ENCODE measurements at places on chromosomes 2 and 18.
A peak's percentile ranks its signal among the peaks of the same experiment; 100 is the strongest.

GRCh38 chr2:231926761-231927565, 767 bp upstream of the NPPC start:
- no peak for DNase-seq

GRCh38 chr2:42568401-42569115, at the start of gene MTA3:
Gene MTA3, plus strand, starts transcription at chr2:42568632. Its CDS starts 114 bp downstream, at chr2:42568746.
- peak; percentile 36 for DNase-seq

DNA sequence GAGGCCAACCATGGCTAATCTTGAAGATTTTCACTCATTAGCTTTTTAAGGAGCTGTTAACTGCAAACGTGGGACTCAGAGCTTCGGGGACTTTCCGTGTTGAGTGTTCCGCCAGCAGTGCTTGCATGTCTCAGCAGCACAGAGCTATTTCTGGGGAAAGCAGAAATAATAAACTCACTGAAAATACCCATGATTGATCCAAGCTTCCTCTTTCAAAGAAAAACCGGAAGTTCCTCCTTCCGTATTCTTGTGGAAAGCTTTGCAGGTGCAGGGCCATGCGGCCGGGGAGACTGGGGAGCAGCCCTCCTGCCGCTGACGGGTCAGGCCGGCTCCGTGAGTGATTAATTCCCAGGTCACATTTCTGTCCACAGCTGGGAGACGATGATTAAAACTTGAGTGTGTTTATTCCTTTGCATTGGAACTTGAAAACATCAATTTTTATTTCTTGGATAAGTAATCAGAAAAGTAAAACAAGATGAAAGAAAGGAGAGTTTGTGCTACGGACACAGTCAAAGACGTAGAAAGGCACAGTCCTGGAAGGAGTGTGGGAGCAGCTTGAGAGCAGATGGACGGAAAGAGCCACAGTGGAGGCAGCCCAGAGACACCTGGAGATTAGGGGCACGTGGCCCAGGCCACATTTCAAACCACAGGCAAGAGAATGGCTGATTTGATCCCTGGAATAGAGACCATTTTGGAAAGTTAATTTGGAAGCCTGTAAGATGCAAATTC, 54.2 kb upstream of the CTDP1 start:
- DNase-seq, result no peak

DNA sequence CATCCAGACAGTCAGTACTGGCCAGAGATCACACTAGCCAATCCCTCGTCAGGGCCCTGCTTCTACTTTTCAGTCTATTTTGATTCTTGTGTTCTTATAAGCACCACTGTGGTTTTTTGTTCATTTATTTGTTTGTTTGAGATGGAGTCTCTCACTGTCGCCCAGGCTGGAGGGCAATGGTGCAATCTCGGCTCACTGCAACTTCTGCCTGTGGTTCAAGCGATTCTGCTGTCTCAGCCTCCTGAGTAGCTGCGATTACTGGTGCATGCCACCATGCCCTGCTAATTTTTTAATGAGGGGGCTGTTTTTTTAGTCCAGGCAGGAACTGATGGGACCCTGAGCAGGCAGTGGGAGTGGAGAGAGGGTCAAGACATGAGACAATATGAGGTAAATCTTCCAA, 64.9 kb upstream of the KIF5C start:
- no peak for DNase-seq

- no peak for DNase-seq
Measured at GRCh38 chr2:164843346-164843911, 1.8 kb upstream of the COBLL1 start.

DNA sequence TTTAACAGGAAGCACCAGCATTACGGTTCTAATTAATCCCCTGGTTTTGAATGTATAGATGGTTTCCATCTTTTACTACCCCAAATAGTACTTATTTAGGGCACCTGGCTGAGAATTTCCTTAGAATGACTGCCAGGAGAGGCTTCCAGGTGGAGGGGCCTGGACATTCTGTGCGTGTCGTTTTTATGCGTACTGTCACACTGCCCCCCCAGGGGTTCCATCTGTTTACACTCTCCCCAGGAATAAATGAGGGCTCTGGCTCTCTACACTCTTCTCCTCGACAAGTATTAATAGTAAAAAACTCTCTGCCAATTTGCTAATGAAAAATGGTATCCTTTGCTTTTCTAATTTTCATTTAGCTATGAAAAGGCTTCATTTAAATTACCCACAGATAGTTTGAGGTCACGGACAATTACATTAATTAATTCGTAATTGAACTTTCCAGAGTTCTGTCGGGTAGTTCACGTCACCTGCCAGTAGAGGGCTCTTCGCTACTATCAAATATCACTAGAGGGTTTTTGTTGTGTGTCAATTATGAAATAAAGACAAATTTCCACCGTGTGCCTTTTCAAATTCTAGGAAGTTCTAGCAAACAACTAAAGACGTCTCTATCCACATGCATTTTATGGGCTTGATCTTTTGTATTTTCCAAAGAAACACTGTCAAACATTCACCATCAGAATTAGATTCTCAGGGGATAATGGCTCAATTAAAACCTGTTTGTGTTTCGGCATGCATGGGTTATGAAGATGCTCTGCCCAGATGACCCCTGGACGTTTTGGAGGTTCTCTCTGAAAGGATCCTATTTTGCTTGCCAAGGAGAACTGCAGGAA, 88.8 kb upstream of the ASB18 start:
- no peak for DNase-seq

DNA sequence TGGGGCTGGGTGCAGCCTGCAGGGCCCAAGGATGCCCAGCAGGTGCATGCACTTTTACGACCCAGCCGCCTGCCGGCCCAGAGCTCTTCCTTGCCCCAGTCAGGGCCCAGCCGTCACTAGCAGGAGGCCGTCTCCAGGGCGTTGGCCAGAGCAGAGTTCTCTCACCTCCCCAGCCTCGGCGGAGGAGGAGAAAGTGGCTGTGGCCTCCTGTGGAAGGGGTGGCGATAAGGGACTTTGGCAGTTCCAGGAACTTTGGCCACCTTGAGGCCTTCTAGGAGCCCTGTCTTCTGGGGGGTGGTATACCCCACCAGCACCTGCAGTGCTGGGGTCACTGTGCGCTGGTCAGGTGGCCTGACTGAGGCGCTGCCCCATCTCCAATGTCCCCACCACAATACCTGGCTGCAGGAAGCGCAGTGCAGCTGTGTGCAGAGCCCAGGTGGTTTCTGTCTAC, 22.0 kb downstream of the NPPC start:
- no peak for DNase-seq

DNA sequence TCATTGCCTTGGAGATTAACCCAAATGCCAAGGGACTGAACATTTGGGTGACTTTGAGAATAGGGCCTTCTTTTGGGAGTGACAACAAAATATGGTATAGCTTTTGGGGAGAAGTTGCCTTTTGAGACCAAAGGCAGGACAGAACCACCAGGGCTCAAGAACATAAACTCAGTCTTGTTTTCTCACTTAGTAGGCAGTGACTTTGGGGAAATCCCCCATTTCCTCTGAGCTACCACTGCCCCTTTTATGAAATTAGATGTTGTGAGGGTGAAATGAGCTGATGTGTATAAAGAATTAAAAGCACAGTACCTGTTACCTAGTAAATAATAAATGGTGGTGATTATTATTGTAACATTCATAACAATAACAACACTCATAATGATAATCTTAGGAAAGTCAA, 36.5 kb downstream of the GPD2 start:
- DNase-seq, result no peak

DNA sequence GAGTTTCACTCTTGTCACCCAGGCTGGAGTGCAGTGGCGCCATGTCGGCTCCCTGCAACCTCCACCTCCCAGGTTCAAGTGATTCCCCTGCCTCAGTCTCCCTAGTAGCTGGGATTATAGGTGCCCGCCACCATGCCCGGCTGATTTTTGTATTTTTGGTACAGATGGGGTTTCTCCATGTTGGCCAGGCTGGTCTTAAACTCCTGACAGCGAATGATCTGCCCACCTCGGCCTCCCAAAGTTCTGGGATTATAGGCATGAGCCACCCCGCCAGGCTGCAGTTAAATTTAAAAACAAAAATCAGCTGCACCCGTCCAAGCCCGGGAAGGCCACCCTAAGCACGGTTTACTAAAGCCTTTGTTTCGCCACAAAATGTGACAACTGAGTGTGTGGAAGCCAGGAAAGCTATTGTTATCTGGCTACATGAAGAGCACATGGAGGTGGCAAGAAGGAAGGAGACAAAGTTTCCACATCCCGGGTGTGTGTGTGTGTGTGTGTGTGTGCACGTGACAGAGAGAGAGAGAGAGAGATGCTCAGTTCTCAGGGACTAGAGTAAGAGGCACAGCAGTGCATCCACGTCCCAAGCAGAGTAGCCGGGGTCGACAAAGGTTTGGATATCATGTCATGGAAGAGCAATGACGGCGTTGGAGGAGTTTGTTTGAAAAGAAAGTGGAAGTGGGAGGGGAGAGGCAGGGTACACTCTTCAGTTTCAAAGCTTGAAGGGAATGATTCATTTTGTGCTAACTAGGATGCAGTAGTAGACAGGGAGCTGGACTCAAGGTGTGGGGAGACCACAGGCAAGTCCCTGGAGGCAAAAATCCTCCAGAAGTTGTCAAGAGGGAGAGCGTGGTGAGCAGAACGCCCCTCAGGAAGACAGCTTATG, 20.1 kb downstream of the INPP5D start:
- DNase-seq, result no peak

DNA sequence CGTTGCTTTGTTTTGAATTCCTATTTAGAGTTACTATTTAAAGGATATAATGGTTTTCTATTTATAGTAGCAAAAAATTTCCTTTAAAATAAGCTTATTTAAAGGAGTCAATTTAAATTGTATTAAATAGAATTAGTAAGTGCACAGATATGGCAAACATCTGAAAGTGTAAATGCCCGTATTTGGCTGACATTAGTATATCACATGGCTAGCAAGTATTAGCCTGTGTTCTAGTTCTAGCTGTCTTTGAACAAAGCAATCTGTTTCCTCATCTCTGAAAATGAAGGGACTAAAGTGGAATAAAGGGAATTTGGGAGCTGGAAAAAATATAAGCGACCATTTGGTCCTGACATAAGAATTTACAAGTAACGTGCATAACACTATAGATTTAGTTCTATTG, 32.2 kb downstream of the PELI1 start:
- no peak for DNase-seq

GRCh38 chr2:172826522-172826921, 90.9 kb downstream of the RAPGEF4 start:
- no peak for DNase-seq

DNA sequence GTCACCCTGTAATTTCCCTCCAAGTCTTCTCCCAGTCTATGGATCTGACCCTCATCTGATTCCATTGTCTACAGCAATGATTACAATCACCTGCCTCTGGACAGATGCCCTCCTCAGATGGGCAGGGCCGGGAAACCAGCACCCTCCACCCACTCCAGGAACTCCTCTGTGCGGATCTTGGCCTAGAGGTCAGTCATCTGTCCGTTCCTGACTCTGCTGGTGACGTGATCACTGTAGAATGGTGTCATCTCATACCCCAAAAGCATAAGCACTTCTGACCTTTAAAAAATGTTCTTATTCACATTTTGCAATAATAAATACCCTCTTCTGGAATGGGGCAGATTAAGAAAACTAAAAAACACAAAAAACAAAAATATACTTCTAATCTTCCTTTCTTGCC, 29.5 kb upstream of the BZW1 start:
- DNase-seq, result no peak

DNA sequence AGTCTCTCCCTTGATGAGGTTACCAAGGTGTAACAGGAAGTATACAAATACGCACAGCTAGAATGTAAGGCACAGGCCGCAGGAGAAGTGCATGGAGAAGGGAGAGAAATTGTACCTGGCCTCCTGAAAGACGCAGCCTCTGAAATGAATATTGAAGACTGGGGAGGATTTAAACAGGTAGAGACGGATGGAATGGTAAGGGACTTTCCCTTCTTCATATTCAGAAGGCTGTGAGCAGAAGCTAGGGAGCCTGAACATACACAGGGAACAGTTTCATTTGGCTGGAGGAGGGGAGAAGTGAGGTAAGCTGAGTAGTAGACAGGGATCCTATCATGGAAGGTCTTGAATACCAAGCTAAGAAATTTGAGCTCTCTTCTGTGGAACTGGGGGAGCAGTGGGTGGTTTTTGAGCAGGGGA, 112.7 kb downstream of the ANKRD44 start:
- DNase-seq, result no peak

- DNase-seq, result no peak
Measured at GRCh38 chr18:74604774-74605173, 7.1 kb downstream of the ZNF407 start.

- no peak for DNase-seq
Measured at GRCh38 chr18:30991397-30991796, 51.1 kb downstream of the DSC3 start.

GRCh38 chr2:202693503-202693902, 58.7 kb downstream of the FAM117B start:
- DNase-seq, result no peak

DNA sequence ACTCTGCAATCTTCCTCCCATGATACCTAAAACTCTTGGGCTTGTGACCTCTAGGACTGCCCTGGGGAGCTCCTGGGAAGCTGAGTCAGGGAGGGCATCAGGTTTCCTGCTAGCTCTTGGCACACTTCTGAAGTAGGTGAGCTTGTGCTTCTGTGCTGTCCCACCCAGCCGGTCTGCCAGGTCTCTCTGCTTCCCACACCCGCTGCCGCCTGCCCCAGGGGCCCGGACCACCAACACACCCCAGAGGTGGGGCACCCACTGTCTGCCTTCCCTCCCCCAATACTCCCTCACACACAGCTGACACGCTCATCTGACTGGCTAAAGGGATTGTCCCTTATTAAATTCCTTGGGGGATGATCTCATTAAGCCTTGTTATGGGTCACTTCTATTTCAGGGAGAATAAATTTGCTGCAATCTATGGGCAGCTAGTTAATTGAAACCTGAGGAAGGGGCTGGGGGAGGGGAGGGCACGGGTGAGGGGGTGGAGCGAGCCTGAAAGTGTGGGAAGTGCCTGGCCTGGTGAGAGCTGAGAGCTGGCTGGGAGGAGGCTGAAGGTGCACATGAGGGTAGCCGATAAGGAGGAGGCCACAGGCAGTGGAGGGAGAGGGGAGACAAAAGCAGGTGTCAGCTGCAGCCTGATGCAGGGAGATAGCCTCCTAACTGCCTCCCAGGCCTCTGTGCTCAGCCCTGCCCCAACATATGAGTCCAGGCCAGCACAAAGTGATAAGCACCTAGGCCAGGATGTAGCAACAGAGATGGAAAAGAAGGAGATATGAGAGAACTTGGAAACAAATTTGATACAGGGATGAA, 48.8 kb downstream of the HAUS1 start:
- DNase-seq, result no peak

DNA sequence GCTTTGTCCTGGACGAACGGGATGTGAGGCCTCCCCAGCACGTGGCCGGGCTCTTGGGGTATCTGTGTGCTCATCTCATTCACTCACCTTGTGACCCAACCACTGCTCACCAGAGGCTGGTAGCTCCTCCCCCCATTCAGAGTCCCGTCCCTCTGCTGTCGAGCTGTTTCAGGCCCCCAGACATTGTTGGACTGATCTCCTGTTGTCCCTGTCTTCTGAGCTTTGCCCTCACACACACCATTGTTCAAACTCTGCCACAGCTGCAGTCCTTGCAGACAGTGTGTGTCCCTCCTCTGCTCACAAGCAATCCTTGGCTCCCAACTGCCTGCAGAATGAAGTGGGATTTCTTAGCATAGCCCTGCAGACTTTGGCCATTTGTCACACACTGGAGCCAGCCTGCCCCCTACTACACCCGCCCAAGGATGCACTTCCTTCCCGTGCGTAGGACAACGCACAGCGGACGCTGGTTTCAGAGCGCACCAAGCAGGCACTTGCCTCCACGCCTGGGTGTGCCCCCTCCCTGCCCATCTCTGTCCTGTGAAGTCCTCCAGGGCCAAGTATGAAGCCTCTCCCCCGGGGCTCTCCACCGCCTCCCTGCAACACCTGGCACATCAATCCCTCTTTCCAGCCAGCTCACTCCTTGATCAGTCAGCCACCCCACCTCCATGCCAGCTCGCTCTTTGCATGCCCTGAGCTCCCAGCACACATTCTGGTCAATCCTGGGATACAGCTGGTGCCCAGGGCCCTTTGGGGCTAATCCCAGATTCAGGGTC, 16.5 kb upstream of the PRLH start:
- no peak for DNase-seq
